ENCODE measurements at places on chromosomes 16 and 17.

GRCh38 chr16:5015351-5015750 is 18.4 kb downstream of the NAGPA start:
- no peak for DNase-seq

GRCh38 chr17:40417258-40417608 is 463 bp downstream of the TOP2A start:
- DNase-seq = no peak

DNA sequence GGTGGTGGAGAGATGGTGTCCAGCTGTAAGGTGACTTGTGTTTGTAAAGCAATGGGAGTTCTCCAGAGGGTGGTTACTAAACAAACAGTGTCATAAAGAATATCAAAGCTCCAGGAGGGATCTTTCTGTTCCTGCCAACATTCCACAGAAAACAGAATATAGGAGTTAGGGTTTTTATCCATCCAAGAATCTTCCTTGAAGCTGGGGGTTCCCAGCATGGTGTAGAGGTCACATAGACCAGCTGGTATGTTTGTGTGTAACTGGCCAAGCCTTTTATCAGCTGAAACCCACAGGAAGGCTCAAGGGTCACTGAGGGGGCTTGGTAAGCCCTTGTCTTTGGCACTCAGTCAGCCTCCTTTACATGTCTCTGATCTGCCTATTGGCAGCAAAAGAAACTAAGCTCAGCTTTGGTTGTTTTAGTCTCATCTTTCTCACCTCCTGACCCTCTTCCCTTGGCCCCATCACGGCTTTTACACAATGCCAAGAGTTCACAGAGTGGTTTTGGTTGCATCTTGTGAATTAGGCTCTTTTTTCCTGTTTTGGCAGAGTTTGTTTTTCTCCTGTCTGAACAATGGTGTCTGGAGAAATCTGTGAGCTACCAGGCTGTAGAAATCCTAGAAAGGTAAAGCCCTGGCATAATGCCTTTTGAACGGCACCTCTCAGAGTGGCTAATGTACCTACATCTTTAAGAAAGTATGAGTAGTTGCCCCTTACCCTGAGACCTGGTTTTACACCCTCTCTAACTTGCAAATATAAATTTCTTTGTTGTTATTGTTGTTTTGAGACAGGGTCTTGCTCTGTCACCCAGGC is 4.6 kb downstream of the CNTD1 start:
- no peak for DNase-seq

DNA sequence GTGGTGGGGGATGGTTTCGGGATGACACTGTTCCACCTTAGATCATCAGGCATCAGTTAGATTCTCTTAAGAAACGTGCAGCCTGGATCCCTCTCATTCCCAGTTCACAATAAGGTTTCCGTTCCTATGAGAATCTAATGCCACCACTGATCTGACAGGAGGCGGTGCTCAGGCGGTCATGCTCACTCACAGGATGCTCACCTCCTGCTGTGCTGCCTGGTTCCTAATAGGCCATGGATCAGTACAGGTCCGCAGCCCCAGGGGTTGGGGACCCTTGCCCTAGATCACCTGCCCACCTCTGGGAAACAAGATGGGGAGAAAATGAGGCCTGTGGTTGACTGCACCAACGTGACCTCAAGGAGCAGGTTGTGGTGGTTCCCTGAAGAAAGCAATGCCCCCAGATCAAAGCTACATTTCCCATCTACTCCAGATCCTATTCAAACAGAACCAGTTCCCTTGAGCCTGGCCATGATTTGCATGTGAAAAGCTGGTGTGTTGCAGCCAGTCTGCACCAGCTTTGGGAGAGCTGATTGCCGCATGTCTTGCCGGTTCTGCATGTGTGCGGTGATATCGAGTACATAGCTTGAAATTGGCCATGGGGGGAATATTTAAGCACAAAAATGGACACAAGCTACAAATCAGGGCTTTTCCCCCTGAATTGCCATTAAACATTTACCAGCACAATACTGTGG is 183.2 kb upstream of the HSBP1 start:
- no peak for DNase-seq

DNA sequence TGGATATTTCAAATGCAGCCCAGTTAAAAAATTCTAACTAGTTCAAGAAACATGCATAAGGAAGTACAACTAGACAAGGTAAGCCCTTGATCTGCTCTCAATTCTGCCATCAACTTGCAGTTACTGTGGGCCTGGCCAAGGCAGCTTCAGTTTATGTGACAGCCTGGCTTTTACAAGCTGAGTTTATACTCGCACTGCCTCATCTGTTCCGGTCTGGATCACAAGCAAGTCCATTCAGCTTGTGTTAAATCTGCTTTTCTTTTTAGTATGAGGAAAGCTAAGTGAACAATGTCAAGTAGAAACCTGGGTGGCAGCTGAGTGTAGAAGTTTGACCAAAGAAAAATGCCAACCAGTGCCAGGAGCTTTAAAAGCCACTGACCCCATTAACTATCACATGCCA is 76.6 kb upstream of the CORO6 start:
- DNase-seq = no peak

- no peak for DNase-seq
Observed at GRCh38 chr17:38919316-38920078, 5.9 kb upstream of the LASP1NB start.

- DNase-seq = no peak
Observed at GRCh38 chr16:1273816-1274215, 17.9 kb downstream of the TPSD1 start.

- no peak for DNase-seq
Observed at GRCh38 chr16:70160821-70161220, 12.8 kb upstream of the CLEC18C start.

DNA sequence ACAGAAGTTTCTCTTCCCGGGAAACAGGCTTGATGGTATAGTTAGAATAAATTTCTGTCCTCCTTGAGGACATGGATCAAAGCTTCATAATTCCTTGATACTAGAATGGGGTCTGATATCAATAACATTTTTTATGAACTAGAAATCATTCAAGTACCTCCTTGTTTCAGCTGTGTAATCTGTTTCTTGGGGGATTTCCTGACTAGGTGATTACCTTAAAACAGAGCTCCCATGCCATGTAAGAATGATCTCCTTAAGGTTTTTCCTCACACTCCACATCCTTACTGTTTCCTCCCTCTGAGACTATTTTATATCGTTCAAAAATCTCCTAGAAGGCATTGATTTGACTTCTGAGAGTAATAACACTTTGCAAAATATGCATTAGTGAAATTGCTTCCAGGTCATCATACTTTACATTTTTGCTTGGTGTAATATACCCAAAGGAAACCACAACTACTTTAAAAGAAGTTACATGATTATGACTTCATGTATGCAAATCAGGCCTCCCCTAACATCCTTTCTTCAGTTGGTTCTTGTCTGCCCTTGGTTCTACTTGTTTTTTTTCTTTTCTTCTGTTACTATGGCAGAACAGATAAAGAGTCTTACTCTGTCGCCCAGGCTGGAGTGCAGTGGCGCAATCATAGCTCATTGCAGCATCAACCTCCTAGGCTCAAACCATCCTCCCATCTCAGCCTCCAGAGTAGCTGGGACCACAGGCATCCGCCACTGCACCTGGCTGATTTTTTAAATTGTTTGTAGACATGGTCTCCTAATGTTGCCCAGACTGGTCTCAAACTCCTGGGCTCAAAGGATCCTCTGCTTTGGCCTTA is 388.8 kb downstream of the ZFHX3 start:
- no peak for DNase-seq

GRCh38 chr17:75407655-75408352 is 2.3 kb upstream of the GRB2 start:
- DNase-seq = no peak

GRCh38 chr17:8029121-8029520 is 9.7 kb upstream of the ALOX15B start:
- DNase-seq = no peak

GRCh38 chr17:60641810-60642220 is 35.8 kb upstream of the BCAS3 start:
- DNase-seq = peak; percentile 2

DNA sequence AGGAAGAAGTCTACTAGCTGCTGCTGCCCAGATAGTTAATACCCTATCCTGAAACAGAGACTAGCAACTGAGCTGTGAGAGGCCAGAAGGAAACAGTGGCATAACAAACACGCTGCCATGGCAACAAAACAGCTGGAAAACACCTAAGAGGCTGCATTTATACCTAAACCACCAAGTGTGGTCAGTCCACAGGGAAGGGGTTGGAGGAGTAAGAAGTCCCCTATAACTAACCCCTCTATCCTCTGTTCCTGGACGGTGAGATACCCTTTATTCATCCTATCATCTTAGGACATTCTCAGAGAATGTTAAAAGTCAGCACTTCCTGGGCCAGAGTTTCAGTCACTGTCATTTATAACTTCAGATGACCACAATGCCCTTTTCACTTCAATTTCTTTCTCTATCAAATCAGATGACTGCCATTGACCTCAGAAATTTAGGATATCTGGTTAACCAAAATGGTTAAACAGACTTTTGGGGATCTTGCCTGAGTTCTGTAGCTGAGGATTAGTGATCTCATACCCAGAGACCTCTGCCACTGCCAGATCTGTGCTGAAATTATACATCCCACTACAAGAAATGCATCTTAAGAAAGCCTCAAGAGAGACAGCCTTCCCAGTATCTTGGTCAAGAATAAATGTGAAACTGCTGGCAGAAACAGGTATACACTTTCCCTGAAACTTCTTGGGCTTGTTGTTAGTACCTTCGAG is 36.2 kb downstream of the STH start:
- no peak for DNase-seq

GRCh38 chr17:17104036-17104435 is 61.8 kb downstream of the MPRIP start:
- no peak for DNase-seq

DNA sequence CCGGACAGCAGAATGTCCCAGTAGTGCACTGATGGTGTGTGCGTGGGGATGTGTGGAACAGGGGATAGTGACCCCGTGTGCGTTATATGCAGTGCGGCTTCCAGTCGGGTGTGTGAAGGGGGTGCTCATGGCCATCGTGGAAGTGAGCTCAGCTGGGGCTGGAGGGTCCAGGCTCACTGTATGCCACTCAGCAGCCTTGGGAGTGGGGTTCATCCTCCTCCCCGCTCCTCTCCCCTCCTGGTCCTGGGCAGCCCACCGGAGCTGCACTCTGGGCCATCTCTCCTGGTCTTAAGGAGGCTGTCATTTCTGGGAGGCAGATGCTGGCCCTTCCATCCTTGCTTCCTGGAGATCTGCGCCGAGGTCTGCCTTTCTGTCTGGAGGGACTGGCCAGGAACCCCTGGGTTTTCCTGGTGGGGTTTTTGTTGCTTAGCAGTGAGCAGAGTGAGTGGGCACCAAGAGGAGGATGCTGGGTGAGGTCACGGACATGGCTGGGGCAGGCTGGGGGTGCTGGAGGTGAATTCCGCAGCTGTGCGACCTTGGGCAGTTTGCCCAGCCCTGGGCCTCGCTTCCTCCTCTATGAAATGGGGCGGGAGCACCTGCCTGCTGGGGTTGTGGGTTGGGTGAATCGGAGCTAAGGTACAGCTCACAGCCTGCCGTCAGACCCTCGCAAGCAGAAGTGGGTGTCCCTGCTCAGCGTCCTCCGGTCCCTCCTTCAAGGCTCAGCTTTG is 164.1 kb downstream of the SEC14L1 start:
- DNase-seq = no peak

- no peak for DNase-seq
Observed at GRCh38 chr16:70561623-70562022, 38.0 kb downstream of the SF3B3 start.

DNA sequence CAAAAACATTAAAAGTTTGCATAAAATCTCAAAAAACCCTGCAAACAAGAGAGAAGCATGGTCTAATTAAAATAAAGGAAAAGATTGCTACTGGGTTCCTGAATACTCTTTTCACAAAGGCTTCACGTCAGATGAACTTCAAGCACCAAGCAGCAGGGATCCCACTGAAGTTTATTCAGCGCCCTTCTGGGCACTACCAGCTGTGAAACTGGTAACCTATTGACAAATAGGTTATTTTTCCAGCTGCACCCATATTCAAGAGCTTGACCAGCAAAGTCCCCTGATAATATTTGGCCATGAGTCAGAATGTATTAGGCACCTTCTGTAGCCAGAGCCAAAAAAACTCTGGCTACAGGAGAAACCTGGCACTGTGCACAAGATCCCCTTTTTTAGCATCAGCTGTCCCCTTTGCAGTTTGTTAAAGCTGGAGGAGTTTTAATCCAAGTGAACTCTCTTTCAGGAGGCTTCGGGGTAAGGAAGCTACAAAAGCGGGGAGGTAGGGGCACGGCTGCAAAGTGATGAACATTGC is 60.3 kb downstream of the GRIN2A start:
- DNase-seq = no peak

DNA sequence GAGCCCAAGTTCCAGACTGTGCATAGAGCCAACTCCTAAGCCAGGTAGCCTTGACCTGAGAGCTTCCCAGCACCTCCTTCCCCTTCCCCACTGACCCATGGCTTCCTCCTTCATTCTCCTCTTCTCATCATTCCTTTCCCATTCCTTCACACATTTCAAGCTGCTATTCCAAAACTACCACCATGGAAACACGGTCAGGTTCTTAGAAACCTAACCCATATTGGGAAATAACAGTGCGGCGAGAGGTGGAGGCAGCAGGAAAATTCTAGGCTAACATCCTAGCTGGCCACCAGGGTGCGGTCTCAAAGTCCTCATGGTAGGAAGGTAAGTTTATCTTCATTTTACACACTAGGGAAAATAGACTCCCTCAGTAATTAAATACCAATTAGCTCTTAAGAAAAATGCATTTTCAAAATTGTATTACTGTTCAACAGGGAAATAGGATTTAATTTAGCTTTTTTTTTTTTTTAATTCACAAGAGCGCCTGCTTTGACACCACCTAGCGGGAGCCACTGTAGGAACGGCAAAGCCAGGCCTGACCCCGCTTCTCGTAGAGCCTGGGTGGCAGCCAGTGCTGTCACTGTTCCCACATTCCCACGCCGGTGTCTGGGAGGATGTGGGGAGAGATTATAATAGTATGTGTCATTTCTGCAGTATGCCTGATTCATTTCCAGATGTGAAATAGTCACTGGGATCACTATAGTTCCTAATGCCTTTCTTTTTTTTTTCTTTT is 14.0 kb upstream of the SPHK1 start:
- DNase-seq = no peak

GRCh38 chr17:45063198-45063597 is 2.1 kb downstream of the NMT1 start:
- DNase-seq = peak; percentile 38

- DNase-seq = no peak
Observed at GRCh38 chr17:41620583-41621434, 3.6 kb downstream of the KRT17 start.

GRCh38 chr17:47789611-47790561 is 31.7 kb downstream of the OSBPL7 start:
- DNase-seq = peak; percentile 4

GRCh38 chr16:60363566-60363965 is 1629.5 kb upstream of the GOT2 start:
- DNase-seq = no peak

DNA sequence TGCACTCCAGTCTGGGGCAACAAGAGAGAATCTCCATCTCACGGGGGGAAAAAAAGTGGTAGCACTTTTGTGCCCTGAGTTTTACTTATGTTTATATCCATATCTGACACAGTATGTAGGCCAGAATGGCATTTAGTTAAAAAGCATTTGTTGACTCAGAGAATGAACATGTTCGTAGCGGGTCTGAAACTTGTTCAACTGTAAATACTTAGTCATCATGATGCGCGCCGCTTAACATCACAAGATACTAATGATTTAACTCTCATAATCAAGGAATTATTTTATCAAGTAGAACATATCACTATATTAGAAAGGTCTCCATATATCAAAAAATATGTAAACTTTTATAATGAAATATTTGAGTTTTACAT is 55.3 kb upstream of the ITGA2B start:
- no peak for DNase-seq

GRCh38 chr16:31250782-31251384 is 8.9 kb upstream of the ITGAM start:
- DNase-seq = no peak

- DNase-seq = no peak
Observed at GRCh38 chr17:26809033-26809432, 484.9 kb upstream of the WSB1 start.

GRCh38 chr16:75415169-75415905 is 18.0 kb downstream of the CFDP1 start:
- DNase-seq = no peak
